ENCODE measurements at places on chromosomes 2 and 18. TPM values are rescaled to one million over a fixed set of nuclear protein-coding genes. Genes with fewer than 3 reads are reported as not detected.

Gene SERPINB13
- total RNA-seq, result not detected

Gene IGFBP2
- total RNA-seq, result 169 TPM

Gene FAM110C
- total RNA-seq, result 0.30 TPM

Gene KRCC1
- 6.9 TPM for total RNA-seq

Gene STARD6
- total RNA-seq, result 0.29 TPM

Gene SP140
- 0.32 TPM for total RNA-seq

Gene RTKN
- total RNA-seq, result 30.5 TPM

Gene GMCL1
- total RNA-seq, result 12.7 TPM

Gene SRD5A2
- not detected for total RNA-seq

Gene CD8B2
- total RNA-seq, result not detected

Gene EPC2
- 19.9 TPM for total RNA-seq

Gene CHRNG
- total RNA-seq, result not detected

Gene ACKR3
- not detected for total RNA-seq

Gene ALPG
- not detected for total RNA-seq

Gene RFTN2
- 2.3 TPM for total RNA-seq

Gene TBR1
- not detected for total RNA-seq

Gene TMEM198
- total RNA-seq, result 4.2 TPM

Gene EN1
- 2.2 TPM for total RNA-seq

Gene CAPN13
- not detected for total RNA-seq

Gene SCN9A
- total RNA-seq, result 1.1 TPM

Gene SEMA4F
- total RNA-seq, result 4.7 TPM

Gene MBD5
- total RNA-seq, result 5.8 TPM

Gene MAP2
- total RNA-seq, result 2.9 TPM
